ENCODE measurements at places on chromosomes 1 and 21.
A peak's percentile ranks its signal among the peaks of the same experiment; 100 is the strongest.

GRCh38 chr1:13778431-13778830, 78.4 kb downstream of the PRDM2 start:
- no peak for DNase-seq

DNA sequence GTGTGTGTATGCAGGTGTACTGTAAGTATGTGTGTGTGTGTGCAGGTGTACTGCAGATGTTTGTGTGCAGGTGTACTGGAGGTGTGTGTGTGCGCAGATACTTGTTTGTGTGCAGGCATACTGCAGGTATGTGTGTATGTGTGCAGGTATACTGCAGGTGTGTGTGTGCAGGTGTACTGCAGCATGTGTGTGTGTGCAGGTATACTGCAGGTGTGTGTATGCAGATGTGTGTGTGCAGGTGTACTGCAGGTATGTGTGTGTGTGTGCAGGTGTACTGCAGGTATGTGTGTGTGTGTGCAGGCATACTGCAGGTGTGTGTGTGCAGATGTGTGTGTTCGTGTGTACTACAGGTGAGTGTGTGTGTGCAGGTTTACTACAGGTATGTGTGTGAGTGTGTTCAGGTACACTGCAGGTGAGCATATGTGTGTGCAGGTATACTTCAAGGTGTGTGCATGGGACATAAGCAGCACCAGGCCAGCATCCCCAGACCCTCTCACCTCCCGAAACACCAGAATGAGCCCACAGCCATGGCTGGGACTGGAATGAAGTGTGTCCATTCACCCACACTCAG, 97.5 kb downstream of the DMRTB1 start:
- no peak for DNase-seq

DNA sequence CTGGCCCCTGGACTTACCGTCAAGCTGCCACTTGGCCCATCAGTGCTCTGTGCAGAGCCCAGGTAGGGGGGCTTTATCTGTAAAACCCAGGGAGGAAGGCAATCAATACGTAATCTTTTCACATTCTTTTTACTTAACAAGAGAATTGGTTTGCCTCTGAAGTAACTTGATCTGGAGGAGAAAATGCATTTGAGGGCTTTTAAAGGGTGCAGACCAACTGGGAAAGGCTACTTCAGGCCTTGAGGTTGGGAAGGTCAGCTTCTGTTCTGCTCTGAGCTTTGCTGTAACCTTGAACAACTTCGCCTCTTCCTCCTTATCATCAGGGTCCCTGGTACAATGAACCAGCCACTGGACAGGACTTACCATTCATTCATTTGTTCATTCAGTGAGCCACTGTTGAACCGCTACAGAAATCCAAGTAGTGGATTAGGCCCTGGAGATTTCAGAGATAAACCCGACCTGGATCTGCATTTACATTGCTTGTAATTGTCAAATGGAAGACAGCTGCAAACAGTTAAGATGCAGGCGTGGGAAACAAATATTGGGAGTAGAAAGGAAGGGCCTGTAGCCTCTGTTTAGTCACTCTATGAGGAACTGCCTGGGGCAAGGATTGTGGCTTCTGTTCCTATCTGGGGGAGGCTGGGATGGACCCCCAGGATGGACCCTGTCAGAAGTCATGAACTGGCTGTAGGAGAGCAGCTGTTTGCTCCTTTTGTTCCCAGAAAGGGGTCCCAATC, 90.9 kb downstream of the MAN1C1 start:
- no peak for DNase-seq

- peak; percentile 24 for DNase-seq
Observed at GRCh38 chr1:16204634-16205333, 7.7 kb downstream of the ARHGEF19 start.

DNA sequence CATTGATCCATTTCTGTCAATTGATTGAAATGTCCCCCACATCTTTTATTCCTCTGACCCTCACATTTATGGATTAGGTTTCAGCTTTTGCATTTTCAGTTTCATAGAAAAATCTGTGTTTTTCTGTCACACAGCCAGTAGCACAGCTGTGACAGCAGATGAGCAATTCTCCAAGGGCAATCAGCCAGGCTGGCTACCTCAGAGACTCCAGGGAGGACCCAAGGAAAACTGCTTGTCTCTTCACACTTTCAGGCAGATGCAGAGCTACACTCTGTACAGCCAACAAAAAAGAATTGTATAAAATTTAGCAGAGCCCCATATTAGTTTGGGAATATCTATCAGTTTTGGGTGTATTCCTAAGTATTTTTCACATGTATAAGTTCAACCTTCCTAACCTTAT, 257.2 kb downstream of the LRRC7 start:
- DNase-seq: no peak

GRCh38 chr1:83100133-83100532, 898.8 kb downstream of the TTLL7 start:
- no peak for DNase-seq

DNA sequence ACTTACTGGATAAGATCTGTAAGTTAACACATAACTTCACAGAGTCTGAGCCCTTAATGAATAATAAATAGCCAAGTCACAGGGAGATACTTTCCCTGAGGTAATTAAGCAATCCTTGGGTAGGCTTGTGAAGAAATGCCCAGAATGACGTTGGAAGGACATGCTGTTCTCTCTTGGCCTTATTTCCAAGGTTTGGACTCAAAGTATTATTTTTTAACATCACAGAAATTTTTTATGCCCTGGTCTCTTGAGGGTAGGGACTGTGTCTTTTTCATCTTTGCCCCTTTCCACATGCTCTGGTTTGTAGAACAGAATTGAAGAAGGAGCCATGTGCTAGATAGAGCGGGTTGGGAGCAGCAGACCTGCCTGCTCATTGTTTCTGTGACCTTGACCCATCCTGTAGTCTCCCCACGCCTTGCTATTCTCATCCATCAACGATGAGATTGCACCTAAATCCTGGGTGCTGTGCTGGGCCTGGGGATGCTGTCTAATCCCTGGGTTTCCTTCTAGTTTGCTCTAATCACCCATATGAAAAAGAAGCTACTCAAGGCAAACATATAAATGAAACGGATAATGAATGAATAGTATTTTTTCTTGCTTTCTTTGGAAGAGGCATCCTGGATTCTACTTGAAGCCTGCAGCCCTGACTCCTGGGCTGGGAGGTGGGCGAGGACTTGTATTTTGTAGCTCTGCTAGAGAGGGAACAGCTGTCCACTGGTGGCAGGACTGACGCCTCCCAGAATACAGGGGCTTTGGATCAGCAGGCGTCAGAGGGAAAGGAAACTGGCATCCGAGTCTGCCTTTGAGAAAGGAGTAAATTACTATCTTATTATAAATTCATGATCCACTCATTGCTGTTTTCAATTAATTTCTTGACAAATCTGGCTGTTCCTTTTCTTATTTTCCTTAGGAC, 17.5 kb upstream of the LAMTOR5 start:
- no peak for DNase-seq

GRCh38 chr1:32489774-32490454, 25.0 kb downstream of the ZBTB8B start:
- no peak for DNase-seq
